ENCODE measurements at places on chromosomes 4 and X.
A peak's percentile ranks its signal among the peaks of the same experiment; 100 is the strongest.

GRCh38 chrX:30814978-30815377, 74.1 kb downstream of the TAB3 start:
- no peak for DNase-seq

- no peak for DNase-seq
Observed at GRCh38 chrX:9759337-9759736, 6.3 kb downstream of the GPR143 start.

DNA sequence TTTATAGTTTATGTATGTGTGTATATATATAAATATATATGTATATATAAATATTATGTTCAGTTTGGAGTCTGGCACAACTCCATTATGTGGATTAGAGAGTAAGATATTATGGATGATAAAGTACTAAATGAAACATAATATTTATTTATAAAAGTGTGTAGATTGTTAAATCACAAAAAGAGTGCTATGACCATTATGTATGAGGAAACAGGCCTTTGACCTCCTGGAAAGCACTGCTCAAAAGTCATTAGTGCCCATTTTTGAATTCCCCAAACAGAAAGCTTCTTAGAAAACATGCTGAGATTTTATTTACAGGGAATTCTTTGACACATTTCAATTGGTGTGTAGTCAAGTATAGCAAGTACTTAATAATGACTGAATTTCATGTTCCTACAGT, 391.2 kb downstream of the UNC5C start:
- DNase-seq, result no peak

DNA sequence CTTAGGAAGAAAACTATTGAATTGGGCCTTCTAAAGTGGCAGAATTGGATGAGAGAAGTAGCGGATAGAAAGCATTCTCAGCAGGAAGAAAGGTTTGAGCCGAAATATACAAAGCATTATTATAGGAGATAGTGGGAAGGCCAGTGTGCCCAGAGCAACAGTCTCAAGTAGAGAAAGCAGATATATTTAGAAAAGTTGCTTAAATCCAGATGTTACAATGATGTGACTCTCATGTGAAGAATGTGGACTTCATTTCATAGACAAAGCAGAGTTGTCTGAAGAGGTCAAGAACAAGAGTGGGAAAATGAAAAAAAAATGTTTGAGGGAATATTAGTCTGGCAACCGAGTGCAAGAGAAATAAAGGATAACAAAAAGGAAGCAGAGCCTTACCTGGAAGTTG, 66.9 kb downstream of the SYNPO2 start:
- DNase-seq, result peak; percentile 27

DNA sequence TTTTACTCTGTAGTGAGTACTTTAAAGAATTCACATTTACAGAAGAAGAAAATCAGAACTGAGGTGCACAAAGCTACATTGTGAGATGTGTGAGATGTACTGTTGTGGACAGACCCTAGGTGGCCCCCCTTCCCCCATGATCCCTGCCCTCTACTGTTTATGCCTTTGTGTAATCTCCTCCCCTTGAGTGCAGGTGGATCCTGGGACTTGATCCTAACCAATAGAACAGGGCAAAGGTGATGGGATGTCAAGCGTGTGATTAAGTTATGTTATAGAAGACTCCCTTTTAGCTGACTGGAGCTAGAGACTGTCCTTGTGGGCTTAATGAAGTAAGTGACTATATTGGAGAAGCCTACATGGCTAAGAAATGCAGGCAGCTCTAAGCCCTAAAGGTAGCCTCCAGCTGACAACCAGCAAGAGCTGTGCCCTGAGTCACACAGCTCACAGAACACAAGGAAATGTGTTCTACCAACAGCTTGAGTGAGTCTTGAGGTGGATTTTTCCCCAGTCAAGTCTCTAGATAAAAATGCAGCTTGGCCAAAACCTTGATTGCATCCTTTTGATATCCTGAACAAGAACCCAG, 225.2 kb upstream of the LEF1 start:
- DNase-seq, result no peak

GRCh38 chr4:147714575-147715401, 17.1 kb upstream of the ARHGAP10 start:
- DNase-seq, result peak; percentile 75

- no peak for DNase-seq
Observed at GRCh38 chr4:15130441-15130840, 128.2 kb downstream of the CPEB2 start.

GRCh38 chr4:118803253-118803652, 32.7 kb downstream of the SEC24D start:
- no peak for DNase-seq

- DNase-seq, result no peak
Observed at GRCh38 chr4:8431553-8431952, 9.0 kb downstream of the ACOX3 start.

DNA sequence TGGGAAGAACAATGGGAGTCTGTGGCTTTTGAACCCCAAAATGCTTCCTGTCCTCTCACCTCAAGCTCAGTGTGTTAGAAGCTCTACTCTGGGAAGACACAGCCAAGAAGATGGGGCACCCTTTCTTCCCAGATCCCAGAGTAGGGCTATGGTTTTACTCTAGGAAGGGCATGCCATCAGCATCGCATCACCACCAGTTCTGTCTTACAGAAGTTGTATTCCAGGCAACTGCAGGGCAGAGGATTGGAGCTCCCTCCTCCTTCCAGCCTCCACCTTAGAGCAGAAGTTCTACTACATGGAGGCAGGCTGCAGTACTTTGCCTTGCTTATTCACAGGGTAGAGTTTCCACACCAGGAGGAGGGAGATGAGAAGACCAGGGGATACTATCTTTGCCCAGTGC, 18.1 kb upstream of the ZFX start:
- no peak for DNase-seq

DNA sequence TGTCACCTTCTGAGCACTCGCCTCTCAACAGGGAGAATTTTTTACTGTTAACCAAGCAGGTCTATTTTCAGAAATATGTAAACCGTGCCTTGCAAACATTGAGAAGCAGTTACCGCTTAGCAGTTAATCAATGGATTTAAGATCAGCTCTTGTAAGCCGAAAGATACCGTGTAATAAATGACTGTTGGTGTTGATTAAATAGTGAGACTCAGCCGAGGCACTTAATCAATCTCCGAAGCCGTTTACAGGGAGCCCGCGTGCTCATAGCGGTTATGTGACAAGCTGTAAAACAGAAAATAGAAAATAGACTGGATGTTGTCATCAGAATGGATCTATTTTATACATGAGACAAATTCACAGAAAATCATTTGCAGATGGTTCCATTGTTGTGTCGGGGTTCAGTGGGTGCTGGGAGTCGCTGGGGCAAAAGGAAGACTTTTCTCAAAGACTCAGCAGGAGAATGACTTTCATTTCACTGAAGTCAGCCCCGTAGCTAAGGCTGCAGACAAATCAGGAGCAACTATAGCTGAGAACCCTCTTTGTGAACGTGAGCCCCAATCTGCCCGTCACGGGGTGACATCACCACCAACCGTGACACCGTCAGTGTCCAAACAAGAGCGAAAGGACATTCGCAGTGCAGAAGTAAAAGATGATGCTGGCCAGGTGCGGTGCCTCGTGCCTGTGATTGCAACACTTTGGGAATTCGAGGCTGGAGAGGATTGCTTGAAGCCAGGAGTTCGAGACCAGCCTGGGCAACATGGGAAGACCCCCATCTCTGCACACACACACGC, 275.3 kb downstream of the CRLF2 start:
- DNase-seq, result no peak

DNA sequence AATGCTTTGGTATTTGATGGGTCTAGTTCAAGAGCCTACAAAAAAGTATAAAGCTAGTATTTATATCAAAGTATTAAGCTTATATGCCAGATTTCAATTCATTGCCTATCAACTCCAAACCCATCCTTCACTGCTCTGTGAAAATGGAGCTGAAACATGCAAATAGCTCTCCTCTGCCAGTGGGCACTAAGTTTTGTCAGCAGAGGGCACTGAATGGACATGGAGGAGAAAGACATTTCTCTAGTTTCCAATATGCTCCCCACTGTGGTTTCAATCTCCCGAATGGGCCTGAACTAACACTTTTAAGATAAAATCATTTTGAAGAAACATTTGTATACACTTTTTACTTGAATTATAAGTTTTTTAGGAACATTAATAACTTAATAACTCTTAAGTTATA, 12.4 kb downstream of the PPID start:
- no peak for DNase-seq

DNA sequence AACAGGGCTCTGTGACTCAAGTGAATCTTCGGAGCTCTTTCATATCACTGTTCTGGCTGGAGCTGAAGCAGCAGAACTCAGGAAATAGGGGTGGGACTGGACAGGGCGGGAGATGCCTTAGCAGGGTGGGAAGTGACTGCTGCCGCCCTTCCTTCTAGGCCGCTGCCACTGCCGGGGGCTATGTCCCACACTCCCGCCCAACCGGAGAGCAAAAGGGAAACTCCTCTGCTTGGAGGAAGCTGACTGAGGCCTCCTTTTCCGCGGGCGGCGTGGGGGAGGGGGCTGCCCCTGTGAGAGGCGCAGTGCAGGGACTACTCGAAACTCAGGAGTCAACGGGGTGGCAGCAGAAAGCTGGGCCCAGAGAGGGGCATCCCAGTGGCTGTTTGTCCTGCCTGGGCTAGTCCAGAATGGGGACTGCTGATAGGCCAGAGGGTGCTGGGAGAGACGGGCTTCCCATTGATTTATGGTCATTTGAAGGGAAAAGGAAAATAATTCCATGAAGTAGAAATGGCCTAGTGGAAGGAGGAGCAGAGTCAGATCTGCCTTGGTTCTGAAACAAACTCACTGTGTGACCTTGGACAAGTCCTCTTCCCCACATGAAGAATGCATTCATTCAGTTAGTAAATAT, 36.9 kb downstream of the STARD8 start:
- DNase-seq, result no peak

DNA sequence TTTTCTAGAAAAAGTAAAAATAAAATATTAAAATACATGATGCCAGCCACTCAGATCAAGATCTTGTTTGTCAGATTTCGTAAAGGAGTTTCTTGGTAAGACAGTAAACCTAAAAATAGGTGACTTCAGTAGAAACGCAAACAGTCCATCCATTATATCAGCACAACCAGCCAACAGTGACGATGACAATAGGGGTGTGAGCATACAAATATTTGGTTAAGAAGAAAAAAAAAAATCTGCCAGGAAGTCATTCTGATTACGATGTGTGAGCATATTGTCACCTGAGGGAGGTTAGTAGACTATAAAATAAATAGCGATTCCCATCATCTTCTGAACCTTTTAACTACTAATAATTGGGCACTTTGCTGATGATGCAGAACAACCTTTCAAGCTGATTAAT, 37.6 kb downstream of the SLC7A11 start:
- no peak for DNase-seq

DNA sequence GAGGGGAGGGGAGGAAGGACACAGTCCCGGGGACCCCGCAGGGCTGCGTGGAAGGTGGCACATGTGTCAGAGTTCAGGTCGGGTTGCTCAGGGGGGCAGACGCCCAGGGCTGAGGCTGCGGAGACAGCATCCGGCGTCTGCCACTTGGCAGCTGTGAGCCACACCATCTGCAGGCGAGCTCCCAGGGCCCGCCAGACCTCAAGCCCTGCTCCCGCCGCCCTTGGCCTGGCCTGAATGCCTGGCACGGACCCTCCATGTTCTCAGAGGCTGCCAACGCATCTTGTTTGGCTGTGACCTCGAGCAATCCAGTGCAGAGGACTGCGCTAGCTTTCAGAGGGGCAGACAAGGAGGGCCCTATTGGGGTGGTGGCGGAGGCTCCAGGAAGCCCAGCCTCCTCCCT, 5.1 kb downstream of the BGN start:
- no peak for DNase-seq

DNA sequence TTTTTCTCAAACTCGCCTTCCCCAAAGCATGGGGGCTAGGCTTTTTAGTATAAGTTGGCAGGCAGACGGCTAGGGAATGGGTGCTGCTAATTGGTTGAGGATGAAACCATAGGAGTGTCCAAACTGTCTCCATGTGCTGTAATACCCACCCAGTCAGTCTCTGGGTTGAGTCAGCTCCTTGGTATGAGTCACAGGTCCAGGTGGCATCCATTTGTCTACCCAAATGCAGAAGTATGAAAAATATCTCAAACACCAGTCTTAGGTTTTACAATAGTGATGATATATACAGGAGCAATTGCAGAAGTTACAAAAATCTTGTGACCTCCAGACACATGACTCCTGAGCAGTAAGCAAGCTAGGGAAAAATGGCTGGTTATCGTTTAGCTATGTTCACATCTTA, 27.4 kb upstream of the CCSER1 start:
- no peak for DNase-seq

GRCh38 chrX:96707804-96708203, 23.2 kb downstream of the DIAPH2 start:
- no peak for DNase-seq

GRCh38 chr4:175499735-175500352, 312.2 kb downstream of the GPM6A start:
- DNase-seq, result no peak

GRCh38 chrX:119325456-119325855, 73.7 kb upstream of the SLC25A43 start:
- DNase-seq, result no peak

GRCh38 chr4:39591290-39591689, 47.4 kb downstream of the SMIM14 start:
- no peak for DNase-seq

DNA sequence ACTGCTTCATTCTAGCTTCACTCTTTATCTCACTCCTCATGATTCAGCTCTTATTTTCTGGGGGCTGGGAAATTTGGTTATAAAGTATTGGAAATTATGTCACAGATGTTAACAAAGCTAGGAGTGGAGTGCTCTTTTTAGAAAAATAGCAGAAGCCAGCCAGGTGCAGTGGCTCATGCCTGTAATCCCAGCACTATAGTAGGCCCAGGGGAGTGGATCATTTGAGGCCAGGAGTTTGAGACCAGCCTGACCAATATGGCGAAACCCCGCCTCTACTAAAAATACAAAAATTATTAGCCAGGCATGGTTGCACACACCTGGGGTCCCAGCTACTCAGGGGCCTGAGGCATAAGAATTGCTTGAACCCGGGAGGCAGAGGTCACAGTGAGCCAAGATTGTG, 97.2 kb upstream of the GUCY1A1 start:
- no peak for DNase-seq

DNA sequence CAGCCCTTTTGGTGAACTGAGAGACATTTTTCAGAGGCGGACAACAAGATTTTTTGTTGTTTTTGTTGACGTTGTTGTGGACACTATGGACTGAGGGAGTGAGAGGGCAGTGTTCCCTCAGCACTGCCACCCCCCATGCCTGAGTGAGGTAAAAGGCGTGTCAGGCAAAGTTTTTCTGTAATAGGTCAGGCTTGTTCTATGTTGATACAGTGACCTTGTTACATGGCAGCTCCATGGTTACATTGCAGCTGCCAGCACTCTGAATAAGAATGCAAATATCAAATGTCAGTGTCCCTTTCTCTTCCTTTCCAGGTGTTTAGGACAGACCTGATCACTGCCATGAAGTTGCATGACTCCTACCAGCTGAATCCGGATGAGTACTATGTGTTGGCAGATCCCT, 36.6 kb downstream of the JADE1 start:
- no peak for DNase-seq

- peak; percentile 0 for DNase-seq
Observed at GRCh38 chrX:102515975-102516941, at the start of gene TMSB15A. TSS of gene TMSB15A (minus strand) at chrX:102516739.

DNA sequence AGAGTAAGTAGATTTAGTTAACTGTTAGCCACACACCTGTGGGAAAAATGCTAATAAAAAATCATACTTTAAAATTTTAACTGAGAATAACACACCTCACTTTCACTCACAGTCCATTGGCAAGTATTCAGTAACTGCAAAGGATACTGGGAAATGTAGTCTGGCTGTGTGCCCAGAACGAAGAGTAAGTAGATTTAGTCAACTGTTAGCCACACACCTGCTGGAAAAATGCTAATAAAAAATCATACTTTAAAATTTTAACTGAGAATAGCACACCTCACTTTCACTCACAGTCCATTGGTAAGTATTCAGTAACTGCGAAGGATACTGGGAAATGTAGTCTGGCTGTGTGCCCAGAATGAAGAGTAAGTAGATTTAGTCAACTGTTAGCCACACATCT, 178.4 kb upstream of the NWD2 start:
- no peak for DNase-seq

Data from fibroblast of the conjunctiva (primary cell).